CD4-positive, alpha-beta T cell treated with Interleukin-17A for 4 hours (primary cell): ENCODE measurements at places on chromosomes 6 and 20.

- DNase-seq = no peak
Observed at GRCh38 chr6:152636021-152636608, 1.0 kb downstream of the SYNE1 start.

- no peak for DNase-seq
Observed at GRCh38 chr6:169473663-169474062, 220.0 kb upstream of the THBS2 start.

- no peak for DNase-seq
Observed at GRCh38 chr6:39665861-39666260, 59.3 kb downstream of the KIF6 start.

DNA sequence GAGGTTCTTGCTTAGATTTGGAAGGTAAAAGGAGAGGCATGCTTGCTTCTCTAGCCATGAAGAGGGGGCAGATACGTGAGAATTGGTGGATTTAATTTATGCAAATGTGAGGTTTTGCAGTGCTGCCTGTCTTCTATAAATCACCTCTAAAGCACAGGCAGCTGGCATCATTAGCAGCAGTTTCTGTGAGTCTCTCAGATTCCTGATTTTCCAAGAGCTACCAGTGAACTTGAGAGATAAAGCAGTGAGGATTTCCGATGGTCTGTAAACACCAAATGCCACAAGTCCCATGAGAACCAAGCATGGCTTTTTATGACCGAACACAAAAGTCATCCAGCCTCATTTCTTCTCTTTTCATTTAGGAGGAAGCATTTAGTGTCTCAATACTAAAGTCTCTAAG, 3.2 kb upstream of the SIRPB2 start:
- DNase-seq = no peak

GRCh38 chr20:52539891-52540290, 348.3 kb upstream of the ZFP64 start:
- DNase-seq = no peak

- DNase-seq = no peak
Observed at GRCh38 chr6:142940487-142940886, 4.5 kb downstream of the HIVEP2 start.

DNA sequence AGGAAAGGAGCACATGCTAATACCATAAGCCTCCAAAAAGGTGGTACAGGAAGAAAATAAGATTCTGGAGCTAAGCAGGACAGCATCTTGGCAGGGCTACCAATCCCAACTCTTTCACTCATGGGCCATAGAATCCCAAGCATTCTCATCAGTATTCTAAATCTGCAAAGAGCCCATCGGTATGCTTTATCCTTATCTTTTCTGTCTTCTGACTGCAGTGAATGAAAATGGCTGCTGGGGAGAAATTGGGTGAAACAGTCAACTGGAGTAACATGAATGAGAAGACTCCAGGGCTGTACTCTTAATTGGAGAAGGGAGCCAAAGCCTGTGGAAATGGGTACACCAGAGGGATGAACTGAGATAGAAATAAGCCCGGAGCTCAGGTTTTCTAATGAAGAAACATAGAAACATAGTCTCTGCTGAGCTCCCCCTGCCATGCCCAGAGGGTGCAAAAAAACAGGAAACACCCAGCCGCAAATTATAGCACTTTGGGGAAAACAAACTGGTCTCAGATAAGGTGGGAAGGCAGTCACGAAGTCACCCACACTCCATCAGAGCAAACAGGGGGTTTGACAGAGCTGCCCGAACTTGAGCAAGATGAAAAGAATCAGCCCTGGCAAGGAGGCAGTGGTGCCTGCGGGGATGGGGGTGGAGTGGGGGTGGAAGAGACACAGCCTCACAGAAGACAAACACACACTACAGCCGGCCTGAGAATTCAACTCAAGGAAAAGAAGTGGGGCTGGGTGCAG, 35.4 kb upstream of the E2F3 start:
- peak; percentile 81 for DNase-seq

DNA sequence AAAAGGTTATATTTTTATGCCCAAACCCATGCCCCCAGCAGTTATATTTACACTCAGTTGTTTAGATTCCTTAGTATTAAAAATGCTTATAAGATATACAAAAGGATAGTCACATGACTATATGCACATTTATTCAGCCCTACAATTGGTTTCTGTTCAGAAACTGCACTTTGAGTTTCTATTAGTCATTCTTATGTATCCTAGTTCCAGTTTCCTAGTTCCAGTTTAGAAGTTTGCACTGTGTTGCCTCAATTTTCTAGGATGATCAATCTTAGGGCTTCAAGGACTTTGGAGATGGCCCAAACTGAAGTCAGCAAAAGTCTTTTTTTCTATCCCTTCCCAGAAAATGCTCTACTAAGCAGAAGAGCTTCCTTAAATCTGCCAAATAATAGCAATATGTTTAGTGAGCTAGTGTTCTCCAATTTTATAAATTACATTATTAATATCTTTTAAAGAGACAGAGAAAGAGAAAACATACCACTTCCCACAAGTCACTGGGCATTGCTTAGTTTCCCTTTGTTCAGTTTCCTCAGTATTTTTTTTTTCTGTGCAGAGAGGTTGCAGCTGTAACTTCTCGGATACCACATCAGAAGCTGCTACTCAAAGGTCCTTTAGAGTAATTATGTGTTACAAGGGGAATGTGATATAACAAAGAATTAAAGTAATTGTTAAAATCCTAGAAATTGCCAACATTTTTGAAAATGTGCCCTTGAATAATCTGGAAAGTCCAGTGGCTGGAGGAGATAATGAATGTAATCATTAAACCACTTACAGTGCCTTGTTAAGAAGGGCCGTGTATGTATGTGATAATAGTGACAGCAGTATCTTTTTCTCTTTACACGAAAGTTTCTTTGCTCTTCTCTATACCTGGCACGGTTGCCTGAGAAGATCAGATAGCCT, 138.8 kb downstream of the KHDRBS2 start:
- no peak for DNase-seq

DNA sequence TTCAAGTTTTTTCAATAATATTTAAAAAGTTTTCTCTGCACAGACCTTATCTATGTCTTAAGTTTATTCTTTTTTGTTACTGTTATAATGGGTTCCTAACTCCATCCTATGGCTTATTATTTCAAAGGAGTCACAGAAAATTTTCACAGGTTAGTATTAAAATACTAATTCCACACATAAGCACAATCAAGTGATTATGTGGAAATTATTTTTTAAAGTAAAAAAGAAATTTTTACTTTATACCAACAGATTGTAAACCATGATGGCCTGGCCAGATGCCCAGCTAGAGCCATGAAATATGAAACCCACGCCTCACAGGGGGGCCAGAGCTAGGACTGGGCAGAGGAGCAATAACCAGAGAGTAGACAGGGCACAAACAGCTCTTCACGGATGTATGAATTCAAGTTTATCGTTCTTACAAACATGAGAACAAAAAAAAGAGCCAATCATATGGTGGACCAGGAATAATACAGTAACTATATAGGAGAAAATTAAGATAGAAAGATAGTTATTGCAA, 34.0 kb downstream of the NUDT3 start:
- no peak for DNase-seq

- DNase-seq = no peak
Observed at GRCh38 chr6:42424906-42425474, 26.7 kb downstream of the TRERF1 start.

- no peak for DNase-seq
Observed at GRCh38 chr6:35061651-35062410, 79.3 kb downstream of the TCP11 start.

DNA sequence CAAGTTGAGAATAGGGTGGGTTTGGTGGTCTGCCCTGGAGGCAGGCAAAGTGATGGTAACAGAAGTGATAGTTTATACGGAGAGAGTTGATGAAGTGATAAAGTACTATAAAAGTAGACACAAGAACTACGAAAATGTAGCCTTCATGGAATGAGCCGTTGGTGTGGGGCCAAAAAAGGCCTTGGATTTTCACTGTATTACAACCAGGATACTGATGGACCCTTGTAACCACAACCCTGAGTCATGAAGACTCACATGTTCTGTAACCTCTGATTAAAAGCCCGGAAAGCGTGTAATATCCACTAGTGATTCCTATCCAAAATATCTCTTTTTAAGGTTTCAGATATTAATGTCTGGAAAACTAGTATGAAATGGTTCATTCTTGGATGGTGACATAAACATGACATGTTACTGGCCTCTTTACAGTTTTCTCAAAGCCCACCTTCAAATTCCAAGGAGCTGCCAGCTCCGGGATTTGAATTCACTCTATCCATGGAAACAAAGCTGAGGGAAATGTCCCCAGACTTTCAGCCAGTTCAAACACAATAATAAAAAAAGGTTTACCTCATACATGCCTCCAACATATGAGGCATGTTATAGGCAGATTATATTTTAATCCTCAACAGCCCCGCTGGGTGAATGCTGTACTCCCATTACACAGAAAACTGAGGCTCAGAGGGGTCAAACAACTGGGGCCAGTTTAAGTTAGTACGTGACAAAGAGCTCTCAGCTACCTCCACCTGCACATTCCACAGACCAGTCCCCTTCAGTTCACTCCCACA, 55.4 kb downstream of the MRPL14 start:
- no peak for DNase-seq

- peak; percentile 50 for DNase-seq
Observed at GRCh38 chr6:32622545-32623401, 14.4 kb upstream of the HLA-DQA1 start.

DNA sequence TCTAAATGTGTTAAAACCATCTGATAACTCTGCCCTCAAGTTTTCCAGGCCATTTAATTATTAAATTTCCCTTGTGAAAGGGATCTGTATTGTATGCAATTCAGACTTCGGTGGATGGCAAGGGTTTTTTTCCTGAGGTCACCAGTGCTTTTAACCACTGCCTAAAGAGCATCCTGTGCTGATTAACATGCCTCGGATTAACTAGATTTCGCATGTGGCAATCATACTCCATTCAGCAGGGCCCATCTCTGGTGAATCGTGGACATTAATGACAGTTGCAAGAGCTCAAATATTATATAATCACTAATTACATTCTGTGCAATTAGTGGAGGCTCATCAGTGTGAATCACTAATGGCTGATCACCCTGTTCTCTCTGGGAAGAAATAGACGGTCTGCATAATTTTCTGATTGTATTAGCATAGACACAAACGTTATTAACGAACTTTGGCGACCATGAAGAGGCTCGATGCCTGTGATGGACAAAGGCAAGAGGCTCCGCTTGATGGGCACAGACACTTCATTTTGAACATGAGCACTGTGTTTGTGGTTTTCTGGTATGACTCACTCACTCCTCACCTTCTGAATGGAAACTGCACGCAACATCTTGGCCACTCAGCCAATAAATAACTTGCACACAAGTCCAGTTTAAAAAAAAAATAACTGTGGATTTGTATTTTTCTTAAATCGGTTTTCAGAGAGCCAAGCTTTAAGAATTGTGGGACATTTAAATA, 31.4 kb downstream of the LINC00237 start:
- DNase-seq = no peak
